ENCODE measurements at places on chromosomes 7 and 10.

GRCh38 chr10:13560597-13560996, 26.2 kb upstream of the PRPF18 start:
- peak; percentile 2 for DNase-seq

- no peak for DNase-seq
Measured at GRCh38 chr10:129742742-129743550, 221.1 kb downstream of the EBF3 start.

DNA sequence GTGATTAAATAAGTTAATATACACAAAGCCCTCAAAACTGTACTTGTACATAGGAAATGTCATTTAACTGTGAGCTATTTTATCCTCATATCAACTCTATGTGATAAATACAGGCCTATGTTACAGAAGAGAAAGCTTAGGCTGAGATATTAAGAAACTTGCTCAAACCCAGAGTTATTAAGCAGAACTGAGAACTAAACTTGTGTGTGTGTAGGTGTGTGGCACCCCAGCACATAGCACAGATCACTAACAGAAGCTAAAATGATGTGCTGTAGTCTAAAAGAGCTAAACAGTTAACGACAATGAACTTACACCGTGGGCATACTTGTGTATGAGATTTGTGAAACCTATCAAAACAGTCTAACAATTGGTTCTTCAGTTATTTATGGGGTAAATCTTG, 34.5 kb downstream of the MTPN start:
- DNase-seq: no peak

GRCh38 chr10:71131096-71131495, 81.3 kb upstream of the UNC5B start:
- no peak for DNase-seq

DNA sequence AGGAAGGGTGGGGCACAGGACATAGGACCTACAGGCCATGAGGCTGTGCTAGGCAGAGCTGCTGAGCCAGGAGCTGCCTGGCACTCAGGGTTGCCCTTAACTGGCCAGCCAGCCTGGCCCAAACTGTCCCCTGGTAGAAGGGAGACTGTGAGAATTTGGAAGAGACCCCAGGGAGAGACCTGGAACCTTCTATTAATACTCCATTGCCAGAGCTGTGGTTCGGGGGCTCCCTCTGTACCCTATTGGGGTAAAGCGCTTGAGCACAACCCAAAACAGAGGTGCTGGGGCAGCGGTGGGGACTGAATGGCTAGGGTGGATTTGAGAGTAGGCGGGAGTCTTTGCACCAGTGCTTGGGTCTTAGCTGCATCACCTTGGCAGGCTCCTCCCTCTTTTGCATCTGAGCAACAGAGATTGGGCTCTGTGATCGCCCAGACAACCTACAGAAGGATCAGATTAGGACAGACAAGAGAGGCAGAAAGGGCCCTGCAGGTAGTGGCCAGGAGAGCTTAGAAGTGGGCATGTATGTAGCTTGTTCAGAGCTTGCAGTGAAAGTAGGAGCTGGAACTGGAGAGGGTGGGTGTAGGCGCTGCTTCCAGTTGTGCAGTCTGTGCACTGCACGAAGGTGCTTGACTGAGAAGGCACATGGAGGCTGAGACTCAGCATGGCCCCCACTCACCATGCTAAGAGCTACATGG, 53.3 kb downstream of the ADCYAP1R1 start:
- DNase-seq: no peak

- no peak for DNase-seq
Measured at GRCh38 chr7:489876-490275, 29.8 kb downstream of the PDGFA start.

GRCh38 chr7:47577321-47577919, 4.5 kb downstream of the TNS3 start:
- no peak for DNase-seq

- DNase-seq: no peak
Measured at GRCh38 chr7:150931199-150931869, 46.8 kb downstream of the KCNH2 start.
